Stimulated activated CD4-positive, alpha-beta T cell treated with anti-CD3 and anti-CD28 coated beads, Interleukin-2, amount 100 ng/mL, for 48 hours (primary cell): ENCODE measurements at places on chromosomes 11 and 22.

DNA sequence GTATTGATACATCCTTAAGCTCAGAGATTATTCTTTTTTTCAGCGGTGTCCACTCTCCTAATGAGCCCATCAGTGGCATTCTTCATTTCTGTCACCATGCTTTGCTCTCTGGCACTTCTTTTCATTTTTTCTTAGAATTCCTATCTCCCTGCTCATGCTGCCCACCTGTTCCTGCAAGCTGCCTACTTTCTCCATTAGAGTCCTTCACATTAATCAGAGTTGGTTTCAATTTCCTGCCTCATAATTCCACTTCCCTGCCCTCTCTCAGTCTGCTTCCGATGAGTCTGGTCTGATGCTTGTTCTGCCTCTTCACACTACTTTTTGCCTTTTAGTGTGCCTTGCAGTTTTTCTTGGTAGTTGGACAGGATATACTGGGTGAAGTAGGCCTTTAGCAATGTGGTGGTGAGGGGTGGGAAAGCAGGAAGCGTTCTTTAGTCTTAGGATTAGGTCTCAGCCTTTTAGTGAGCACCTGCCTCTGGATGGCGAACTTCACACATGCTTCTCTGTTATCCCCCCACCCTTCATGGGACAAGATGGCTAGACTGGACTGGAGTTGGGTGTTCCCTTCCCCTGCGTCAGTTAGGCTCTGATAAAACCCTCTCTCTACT, 53.6 kb downstream of the CECR2 start:
- DNase-seq: no peak

DNA sequence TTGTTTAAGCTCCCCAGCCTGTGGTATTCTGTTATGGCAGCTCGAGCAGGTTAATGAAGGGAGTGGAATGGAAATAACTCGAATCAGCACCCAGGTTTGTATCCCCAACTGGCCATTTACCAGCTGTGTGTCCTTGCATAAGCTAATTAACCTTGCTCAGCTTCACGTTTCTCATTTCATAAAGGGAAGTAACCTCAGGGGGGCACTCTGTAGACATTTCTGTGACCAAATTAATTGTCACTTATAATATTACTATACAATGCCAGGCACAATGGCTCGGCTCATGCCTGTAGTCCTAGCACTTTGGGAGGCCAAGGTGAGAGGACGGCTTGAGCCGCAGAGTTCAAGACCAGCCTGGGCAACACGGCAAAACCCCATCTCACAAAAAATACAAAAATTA, 13.8 kb downstream of the ADA2 start:
- DNase-seq: no peak

DNA sequence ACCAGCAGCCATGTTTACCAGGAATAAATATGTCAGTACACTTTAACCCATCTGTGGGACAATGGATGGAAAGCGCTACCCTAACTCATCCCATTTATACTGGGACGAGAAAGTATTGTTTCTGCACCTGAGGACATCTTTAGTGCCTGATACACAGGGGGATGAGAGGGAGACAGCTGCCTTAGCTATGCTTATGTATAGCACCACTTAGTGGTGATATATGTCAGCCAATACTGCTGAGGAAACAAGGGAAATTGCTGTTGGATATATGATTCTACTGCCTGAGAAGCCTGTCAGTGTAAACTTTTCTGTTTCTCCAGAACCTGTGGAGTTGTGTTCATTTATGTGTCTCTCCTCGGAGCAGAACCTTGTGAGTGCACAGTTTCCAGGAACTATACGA, 13.3 kb upstream of the CEP295 start:
- DNase-seq: no peak

GRCh38 chr11:2525941-2526807, 81.4 kb downstream of the KCNQ1 start:
- DNase-seq: no peak

DNA sequence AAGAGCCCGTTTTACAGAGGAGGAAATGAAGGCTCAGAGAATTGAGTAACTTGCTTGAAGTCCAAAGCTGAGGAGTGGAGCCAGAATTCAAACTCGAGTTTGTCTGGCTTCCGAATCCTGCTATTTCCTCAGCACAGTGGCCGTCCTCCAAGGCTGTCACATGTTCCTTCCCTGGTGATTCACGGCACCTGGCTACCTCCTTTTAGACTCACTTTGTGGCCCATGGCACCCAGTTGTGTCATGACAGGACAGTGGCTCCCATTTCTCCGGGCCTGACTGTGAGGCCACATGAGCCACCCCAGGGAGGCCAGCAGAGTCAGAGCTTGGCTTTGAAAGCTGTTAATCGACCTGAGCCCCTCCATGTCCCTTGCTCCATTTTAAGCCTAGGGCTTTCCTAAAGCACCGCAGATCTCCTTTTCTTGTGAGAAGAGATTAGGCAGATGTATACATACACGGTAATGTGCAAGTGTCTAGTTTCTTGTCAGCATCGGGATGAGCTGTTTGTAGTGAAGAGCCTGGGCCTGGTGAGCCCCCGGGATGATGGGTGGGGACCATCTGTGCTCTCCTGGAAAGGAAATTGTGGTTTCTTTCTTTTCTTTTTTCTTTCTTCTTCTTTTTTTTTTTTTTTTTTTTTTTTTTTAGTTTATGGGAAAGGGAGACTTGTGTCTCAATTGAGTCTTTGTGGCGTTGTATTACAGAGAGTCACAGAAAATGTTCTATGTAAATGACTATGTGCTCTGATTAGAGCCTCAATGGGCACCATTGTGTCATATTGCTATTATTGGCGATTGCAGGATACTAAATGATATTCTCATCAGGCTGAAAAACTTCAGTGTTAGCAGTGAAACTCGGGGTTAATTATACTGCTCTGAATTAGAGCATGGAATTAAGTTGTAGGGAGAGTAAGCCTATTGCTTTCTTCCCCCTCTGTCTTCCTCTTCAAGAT, 54.8 kb downstream of the PTPRJ start:
- DNase-seq: no peak

DNA sequence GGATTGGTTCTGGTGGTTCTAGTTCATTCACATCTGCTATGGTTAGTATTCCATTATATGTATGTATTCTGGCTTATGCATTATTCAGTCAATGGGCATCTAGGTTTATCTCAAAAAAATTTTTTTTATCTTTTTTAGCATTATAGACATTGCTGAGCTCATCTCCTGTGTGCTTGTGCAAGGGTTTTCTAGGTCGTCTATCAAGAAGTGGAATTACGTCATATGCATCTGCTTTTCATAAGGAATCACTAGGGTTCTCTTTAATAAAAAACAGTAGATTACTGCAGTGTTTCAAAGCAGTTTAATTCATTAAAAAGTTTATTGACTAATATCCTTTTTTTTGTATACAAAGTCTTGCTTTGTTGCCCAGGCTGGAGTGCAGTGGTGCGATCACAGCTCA, 21.3 kb downstream of the TBC1D22A start:
- no peak for DNase-seq

- DNase-seq: no peak
Observed at GRCh38 chr11:85086504-85087284, 540.5 kb downstream of the DLG2 start.

- DNase-seq: no peak
Observed at GRCh38 chr11:105111145-105111944, 28.2 kb downstream of the CARD18 start.

GRCh38 chr22:29216873-29217666, 11.4 kb downstream of the EMID1 start:
- DNase-seq: no peak

DNA sequence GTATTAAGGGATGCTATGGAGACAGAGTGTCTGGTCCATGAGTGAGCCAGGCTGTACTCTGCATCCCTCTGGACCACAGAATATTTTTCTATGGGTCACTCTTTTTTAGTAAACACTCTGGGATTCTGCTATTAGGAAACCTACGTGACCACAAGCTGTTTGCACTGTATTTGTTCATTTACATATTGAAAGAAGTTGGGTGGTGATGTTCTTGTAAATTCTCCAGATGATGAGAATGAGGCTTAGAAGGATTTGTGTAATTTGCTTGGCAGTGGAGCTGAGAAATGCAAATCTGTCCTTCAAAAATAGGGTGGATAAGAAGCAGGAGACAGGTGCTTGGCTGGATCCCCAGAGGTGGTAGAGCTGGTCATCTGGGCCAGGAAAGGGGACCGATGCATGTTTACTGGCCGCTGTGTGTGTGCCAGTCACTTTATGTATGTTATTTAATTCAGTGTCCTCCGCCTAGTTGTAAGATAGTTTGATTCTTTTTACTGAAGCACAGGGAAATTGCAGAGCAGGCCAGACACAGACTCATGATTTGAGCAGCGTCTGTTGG, 63.7 kb upstream of the HEPHL1 start:
- DNase-seq: no peak

- no peak for DNase-seq
Observed at GRCh38 chr11:78740199-78741071, 165.8 kb upstream of the NARS2 start.

- DNase-seq: no peak
Observed at GRCh38 chr11:116136987-116137674, 632.9 kb upstream of the CADM1 start.

DNA sequence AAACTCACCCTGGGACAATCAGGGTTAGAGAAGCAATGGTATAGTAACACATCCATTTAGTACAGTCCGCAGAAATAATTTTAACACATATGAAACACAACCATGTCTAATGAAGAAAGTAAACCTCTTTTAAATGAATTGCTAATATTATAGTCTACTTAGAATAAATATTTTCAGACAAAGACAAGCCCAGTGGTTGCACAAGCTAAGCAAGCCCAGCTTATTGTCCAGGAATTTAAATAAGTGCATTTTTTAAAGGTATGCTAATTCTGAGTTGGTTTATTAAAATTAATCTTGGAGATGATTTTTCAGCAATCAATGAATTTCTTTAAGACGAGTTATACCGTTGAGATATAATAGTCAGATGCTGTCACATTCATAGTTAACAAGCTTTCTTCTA, 118.8 kb upstream of the BLID start:
- DNase-seq: no peak

- DNase-seq: no peak
Observed at GRCh38 chr11:130465263-130465662, 16.8 kb downstream of the ADAMTS15 start.

DNA sequence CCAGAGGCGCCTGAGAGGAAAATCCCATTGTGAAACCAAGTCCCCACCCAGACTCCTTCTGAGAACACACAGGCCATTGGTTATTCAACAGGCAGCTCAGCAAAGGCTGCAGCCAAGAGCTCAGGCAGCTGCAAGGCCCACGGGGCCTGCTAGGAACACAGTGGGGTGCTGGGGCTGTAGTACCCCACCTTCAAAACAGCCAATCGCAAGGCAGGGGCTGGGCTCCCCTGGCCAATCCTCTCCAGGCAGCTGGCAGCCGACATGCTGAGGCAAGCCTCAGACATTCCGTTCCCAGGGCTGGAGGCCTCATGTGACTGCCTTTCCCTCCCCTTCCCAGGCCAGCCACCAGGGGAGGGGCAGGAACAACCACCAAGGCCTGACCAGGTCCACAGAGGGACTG, 6.6 kb downstream of the PRODH start:
- DNase-seq: no peak

- DNase-seq: no peak
Observed at GRCh38 chr22:49119551-49119952, 708.1 kb downstream of the BRD1 start.

DNA sequence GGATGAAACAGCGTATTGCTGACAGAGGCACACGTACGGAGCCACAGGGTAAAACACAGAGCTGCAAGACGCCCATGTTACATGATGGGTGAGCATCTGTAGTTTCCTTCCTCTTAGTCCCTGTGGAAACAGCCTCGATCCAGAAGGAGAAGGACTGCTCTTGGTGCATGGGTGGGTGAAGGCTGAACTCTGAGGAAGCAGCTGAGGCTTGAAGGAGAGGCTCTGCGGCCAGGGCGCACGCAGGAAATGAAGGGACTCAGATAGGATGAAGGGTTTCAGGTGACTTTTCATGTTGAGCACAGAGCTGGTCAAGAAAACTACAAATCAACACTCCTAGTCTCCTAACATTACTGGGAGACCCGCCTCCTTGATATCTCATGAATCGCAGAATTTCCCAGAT, 65.7 kb upstream of the ADA2 start:
- DNase-seq: no peak

GRCh38 chr11:72724021-72724551, 28.1 kb downstream of the ARAP1 start:
- DNase-seq: no peak

- DNase-seq: no peak
Observed at GRCh38 chr11:43943372-43943930, 1.0 kb downstream of the C11orf96 start.

- no peak for DNase-seq
Observed at GRCh38 chr11:79170321-79170720, 270.5 kb downstream of the TENM4 start.

- no peak for DNase-seq
Observed at GRCh38 chr11:123437236-123437979, 7.3 kb downstream of the GRAMD1B start.

DNA sequence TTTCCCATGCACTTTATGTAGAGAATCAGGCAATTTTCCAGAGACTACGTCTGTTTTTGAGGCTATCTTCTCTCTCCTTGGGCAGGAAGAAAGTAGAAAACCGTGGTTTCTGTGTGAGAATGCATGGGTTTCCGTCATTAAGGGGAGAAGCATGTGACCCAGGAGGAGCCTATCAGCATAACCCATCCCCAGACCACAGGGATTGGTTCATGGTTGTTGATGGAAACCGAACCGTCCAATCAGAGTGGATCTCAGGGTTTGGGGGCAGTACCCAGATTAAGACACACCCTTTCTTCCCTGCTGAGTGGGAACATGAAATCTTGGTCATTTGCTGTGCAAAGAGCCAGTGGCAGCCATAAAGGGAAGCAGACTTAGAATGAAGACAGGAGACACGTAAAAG, 517.8 kb downstream of the MN1 start:
- no peak for DNase-seq

DNA sequence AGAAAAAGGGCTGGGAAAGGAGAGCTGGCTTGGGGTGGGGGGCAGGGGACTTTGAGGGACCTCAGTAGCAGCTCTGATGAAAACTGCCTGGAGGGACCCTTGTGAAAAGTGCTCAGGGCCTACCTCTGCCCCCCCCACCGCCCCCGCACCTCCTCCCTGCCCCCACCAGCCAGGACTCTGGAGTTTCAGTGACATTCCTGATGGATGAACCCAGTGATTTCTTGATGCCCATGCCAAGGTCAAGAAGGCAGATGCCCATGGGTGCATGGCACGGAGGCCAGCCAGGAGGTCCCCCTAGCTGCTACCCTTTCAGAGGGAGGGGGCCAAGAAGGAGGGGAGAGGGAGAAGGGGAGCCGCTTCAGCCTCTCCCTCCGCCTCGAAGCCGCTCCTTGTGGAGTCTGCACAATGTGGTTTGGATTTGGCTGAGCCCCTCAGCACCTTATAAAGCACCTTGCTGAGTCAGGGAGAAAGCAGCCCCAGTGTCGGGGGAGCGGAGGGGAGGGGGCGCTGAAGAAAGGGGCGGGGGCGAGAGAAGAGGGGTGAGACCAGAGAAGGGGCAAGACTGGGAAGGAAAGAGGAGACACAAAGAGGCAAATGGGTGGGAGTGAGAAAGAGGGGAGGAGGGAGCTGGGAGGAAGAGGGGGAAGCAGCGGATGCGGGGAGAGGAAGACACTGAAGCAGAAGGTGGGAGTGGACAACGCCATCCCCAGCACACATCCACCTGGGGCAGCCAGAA, 2.1 kb upstream of the CLCF1 start:
- DNase-seq: no peak
